ENCODE measurements at places on chromosomes 2 and 18.

DNA sequence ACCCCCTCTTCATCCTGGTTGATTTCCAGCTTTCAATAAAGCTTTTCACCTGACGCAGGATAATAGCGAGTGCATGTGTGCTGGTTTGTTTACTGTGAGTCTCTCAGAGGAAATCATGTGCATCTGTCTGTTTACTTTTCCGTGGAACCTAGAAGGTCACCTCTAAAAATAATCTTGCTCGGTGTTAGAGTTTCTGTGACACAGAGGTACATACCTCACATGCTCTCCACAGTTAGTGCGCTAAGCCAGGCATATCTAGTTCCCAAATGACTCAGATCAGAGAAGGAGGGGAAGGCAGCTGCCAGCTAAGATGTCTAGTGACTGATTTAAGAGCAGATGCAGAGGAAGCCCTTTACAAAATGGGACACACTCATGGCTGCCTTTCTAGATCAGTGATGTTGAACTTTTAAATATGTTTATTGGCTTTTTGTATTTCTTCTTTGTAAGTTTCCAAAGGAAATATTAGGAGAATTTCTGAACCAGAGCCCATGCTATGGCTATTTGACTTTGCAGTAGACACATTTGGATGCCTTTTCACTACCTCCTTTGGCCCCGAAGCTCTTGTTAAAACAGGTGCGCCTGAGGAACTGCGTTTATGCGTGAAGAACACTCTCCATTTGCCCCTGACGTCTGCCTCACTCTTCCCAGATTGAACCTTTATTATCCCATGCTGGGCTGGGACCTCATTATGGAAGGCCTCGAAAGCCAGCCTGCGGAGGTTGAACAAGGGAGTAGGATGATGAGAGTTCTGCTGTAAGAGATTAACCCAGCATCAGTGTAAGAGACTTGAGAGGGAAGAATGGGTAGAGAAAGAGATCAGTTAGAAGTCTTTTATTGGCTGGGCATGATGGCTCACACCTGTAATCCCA lies 145.6 kb downstream of the FAM161A start:
- DNase-seq: peak; percentile 45

DNA sequence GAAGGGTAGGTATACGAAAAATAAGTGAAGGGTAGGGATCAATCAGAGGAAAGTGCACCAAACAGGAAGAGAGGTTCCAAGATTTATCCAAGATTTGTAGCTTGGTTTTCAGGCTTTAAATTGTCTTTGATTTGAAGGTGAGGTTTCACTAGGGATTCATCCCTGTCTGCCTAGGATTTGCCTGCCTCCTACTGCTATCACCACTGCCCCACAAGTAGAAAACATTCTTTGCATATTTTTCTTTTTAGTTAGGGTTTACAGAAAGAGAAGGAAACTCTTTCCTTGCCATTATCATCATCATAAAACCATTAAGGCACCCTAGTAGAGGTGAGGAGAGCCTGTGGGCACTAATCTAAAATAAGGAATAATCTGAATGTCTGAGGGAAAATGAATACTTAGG lies 45.8 kb upstream of the TANC1 start:
- DNase-seq: peak; percentile 52

- DNase-seq: no peak
Measured at GRCh38 chr2:191467113-191467512, 210.8 kb upstream of the NABP1 start.

DNA sequence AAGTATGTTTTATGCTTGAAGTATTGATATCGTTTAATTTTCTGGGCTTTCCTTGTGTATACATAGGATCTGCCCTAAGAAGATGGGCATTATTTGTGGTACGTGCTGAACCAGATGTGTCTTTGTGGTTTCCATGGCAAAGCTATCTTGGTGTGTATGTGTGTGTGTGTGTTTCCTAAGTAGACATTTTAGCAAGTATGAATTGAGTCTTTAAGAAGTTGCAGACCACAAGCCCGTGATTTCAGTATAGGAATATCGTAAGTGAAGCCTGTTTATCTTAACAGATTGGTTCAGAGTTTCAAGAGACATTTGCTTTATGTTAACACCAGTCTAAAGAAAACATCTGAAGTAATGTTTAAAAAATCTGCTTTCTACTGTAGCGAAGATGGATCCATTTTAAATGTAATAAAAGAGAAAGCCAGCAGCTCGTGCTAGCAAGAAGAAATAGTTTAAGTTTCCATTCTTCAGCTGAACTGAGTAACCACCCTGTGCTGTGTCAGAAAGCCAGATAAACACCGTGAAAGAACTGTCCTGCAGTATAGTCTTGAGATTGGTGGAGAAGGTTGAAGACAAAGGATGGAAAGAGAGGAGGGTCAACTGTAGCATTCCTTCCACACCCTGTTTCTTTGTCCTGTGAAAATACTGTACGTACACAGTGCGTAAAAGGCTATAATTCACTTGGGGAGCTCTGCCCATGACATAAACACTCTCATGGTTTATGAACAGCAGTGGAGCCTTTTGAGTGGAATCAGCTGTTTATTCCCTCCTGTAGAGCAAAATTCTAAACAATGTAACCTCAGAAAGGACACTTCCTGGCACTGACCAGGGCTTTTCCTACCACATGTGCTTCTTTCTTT lies 91.9 kb upstream of the FOSL2 start:
- DNase-seq: peak; percentile 86

DNA sequence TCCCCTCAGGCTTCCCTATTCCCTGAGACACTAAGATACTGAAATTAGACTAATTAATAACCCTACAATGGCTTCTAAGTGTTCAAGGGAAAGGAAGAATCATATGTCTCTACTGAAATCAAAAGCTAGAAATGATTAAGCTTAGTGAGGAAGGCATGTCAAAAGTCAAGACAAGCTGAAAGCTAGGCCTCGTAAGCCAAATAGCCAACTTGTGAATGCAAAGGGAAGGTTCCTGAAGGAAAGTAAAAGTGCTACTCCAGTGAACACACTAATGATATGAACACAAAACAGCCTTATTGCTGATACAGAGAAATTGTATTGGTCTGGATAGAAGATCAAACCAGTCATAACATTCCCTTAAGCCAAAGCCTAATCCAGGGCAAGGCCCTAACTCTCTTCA lies 10.0 kb downstream of the ZC3H8 start:
- DNase-seq: no peak
